ENCODE measurements at places on chromosomes 7 and 10. TPM values are rescaled to one million over a fixed set of nuclear protein-coding genes. Genes with fewer than 3 reads are reported as not detected.

ASAH2B gene
- polyA plus RNA-seq = 1.9 TPM

STN1 gene
- 101 TPM for polyA plus RNA-seq

STOX1 gene
- polyA plus RNA-seq = not detected

FFAR4 gene
- polyA plus RNA-seq = not detected

LRRC17 gene
- not detected for polyA plus RNA-seq

ZCCHC24 gene
- polyA plus RNA-seq = 1.4 TPM

EBLN1 gene
- not detected for polyA plus RNA-seq

ZNF804B gene
- polyA plus RNA-seq = not detected

C7orf57 gene
- polyA plus RNA-seq = not detected

CFAP58 gene
- not detected for polyA plus RNA-seq

INA gene
- not detected for polyA plus RNA-seq

ARL5B gene
- polyA plus RNA-seq = 0.98 TPM

PTPN20 gene
- 1.3 TPM for polyA plus RNA-seq

GFRA1 gene
- not detected for polyA plus RNA-seq

PDIA4 gene
- polyA plus RNA-seq = 113 TPM

ACSM6 gene
- polyA plus RNA-seq = not detected

AOC1 gene
- not detected for polyA plus RNA-seq

ADIRF gene
- polyA plus RNA-seq = not detected

ERVW-1 gene
- polyA plus RNA-seq = not detected

NEURL1 gene
- polyA plus RNA-seq = 0.69 TPM

CPVL gene
- not detected for polyA plus RNA-seq

CYP2C19 gene
- not detected for polyA plus RNA-seq

SSC4D gene
- polyA plus RNA-seq = 0.17 TPM

COBL gene
- polyA plus RNA-seq = not detected

FAM25G gene
- not detected for polyA plus RNA-seq

LIPM gene
- not detected for polyA plus RNA-seq

SPDYE17 gene
- not detected for polyA plus RNA-seq

ELN gene
- polyA plus RNA-seq = not detected

NUTM2A gene
- polyA plus RNA-seq = not detected

PLEKHS1 gene
- not detected for polyA plus RNA-seq

HOXA1 gene
- 0.75 TPM for polyA plus RNA-seq

CYP26A1 gene
- not detected for polyA plus RNA-seq

RBP3 gene
- polyA plus RNA-seq = not detected

FAM131B gene
- 1.6 TPM for polyA plus RNA-seq

NODAL gene
- 0.43 TPM for polyA plus RNA-seq

DMBT1 gene
- not detected for polyA plus RNA-seq

ZNF425 gene
- polyA plus RNA-seq = 1.7 TPM

LRRC61 gene
- polyA plus RNA-seq = 25.8 TPM

CRYGN gene
- 0.41 TPM for polyA plus RNA-seq

GDI2 gene
- polyA plus RNA-seq = 171 TPM

CAV1 gene
- polyA plus RNA-seq = not detected

DYDC2 gene
- not detected for polyA plus RNA-seq
